BJ (cell line): ENCODE measurements at places on chromosomes 1 and 21. TPM values are rescaled to one million over a fixed set of nuclear protein-coding genes. Genes with fewer than 3 reads are reported as not detected.

GBP3 gene
- polyA plus RNA-seq = 55.4 and 81.0 TPM in 2 replicates

LCE2C gene
- not detected in 2 replicates for polyA plus RNA-seq

C4BPA gene
- not detected in 2 replicates for polyA plus RNA-seq

CRYBG2 gene
- polyA plus RNA-seq = 0.20 and 0.44 TPM in 2 replicates

DNA sequence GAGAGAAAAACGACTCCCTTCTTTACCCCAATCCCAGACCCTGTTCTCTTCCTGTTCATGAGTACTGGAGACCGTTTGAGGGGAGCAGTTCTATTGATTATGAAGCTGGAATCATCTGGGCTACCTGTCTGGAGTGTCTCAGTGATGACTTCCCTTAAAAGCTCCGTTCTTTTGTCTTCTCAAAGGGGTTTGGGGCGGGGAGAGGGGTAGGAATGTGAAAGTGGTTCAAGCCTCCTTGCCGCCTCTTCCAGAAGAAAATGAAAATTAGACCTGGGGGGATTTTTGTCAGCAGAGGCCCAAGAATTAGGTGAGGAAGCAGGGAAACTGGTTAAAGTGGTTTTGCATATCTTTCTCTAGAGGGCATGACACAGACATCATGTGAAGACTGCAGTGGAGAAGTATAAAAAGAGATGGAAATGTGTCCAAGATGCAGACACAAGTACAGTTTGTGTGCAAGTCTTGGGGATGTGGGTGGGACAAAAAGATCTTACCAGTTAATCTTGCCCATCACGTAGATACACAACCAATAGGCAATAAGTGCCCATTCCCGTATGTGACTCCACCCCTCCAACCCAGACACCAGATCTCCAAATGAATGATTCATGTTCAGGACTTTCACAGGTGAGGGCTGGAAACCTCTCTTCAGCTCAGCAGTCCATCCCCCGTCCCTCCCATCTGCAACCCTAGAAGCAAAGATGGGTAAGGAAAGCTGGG, 470 bp upstream of the MTMR11 start:
- no peak for DNase-seq

GRCh38 chr1:74652711-74653139, 20.9 kb downstream of the ERICH3 start:
- DNase-seq = peak; percentile 69

DNA sequence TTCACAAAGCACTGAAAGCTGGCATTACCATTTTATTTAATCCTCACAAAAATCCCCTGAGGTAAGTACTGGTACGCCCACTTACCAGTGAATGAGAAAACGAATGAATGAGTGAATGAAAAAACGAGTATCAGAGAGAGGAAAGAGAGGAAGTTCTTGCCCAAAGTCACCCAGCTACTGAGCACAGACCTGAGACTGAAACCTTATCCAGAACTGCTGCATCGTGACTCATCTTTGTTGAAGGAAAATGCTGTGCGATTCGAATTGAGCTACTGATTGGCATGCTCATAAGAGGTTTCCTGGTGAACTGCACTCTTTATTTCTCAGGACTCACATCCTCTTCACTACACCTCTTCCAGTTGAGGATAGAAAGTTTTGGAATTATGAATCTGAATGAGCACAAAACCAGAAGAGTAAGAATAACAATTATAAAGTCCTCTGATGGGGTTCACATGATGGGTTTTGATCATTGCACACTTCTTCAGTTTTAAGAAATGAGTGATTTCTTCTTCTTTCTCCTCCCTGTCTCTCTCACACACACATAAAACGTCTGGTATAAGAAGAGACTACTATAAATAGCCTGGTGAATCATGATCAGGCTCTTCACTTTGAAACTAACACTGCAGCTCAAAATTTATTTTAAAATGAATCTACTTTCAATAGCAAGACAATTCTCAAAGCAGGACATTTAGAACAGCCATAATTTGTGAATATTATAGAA, 32.1 kb downstream of the IL12RB2 start:
- peak; percentile 29 for DNase-seq
